Progenitor cell of endocrine pancreas (in vitro differentiated cells): ENCODE measurements at places on chromosomes 11 and 22.

GRCh38 chr22:16806401-16806800, 18.8 kb downstream of the XKR3 start:
- DNase-seq = no peak

- DNase-seq = no peak
These were observed 302.6 kb downstream of the KIRREL3 start for GRCh38 chr11:126697936-126698335.

GRCh38 chr11:97717922-97718321, 1302.8 kb upstream of the CNTN5 start:
- no peak for DNase-seq

DNA sequence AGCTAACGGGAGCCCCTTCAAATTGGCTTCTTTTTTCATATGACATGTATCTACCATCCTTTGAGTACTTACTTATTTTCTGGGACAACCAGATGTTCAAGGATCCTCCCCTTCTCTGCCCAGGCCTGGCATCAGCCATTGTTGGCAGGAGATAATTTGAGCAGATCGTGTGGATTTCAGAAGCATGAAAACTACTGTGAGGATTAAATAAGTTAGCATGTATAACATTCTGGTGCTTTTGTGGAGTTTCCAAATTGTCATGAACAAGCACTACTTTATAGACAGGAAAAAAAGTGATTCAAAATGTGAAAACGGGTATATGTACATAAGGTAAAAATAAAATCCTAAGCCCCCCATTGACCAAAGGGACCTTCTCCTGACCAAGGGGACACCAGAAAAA, 2.1 kb upstream of the NADSYN1 start:
- DNase-seq = no peak

- DNase-seq = no peak
These were observed 40.4 kb downstream of the SMIM38 start for GRCh38 chr11:69195824-69196782.

GRCh38 chr11:75925785-75926164, 110.8 kb downstream of the UVRAG start:
- DNase-seq = no peak

DNA sequence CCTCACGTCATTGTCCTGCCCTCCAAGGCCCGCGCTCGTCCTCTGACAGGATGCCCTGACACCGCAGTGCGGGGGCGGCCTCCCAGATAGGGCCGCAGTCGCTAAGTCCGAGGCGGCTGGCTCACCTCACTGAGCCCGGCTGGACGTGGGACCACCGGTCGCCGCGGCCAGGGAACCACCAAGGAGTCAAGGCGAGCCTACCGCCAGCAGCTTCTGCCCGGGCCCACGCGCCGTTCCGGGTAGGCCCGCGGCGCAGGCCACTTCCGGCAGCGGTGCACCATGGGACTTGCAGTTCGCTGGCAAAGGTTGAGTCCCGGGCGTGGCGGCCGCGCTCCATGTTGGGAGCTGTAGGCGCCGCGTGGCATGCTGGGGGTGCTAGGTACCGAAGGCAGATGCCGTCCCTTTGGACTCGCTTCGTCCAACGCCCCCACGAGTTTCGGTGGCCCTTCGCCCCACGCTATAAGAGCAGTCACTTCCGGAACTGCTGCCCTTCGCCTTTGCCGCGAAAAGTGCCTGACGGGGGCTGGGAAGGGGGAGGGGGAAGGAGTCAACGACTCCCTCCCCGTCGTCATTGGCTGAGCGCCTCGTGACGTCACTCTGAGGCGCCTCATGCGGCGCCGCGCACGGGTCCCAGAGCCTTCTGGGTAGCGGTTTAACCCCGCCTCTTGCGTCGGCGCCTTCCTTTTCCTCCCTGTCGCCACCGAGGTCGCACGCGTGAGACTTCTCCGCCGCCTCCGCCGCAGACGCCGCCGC, at the start of gene RPLP2:
Gene RPLP2, plus strand, starts transcription at position 681 of the 753 bp plus-strand sequence. CDS start 268 bp downstream, outside the sequence.
- DNase-seq = peak; percentile 91

DNA sequence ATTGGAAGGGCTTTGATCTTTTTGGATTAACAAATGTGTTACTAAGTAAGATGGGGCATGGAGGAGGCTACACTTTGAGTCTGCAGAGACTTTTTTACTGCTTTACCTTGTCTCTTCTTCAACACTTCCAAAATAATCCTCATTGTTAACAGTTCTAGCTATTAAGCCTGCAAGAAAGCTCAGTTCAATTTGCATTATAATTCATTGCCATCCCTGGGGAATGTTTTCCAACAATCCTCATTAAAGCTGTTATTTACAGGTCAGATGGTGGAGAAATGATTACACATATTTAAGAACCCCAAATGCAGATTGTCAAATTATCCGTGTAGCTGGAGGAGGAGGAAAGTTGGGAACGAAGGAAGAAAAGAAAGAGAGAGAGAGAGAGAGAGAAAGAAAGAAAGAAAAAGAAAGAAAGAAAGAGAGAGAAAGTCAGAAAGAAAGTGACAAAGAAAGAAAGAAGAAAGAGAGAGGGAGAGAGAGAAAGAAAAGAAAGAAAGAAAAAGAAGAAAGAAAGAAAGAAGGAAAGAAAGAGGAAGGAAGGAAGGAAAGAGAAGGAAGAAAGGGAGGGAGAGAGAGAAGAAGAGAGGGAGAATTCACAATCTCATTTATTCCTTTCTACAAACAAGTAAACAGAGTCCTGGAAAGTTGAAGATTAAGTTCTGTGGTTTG, 443.9 kb downstream of the INSC start:
- DNase-seq = no peak

DNA sequence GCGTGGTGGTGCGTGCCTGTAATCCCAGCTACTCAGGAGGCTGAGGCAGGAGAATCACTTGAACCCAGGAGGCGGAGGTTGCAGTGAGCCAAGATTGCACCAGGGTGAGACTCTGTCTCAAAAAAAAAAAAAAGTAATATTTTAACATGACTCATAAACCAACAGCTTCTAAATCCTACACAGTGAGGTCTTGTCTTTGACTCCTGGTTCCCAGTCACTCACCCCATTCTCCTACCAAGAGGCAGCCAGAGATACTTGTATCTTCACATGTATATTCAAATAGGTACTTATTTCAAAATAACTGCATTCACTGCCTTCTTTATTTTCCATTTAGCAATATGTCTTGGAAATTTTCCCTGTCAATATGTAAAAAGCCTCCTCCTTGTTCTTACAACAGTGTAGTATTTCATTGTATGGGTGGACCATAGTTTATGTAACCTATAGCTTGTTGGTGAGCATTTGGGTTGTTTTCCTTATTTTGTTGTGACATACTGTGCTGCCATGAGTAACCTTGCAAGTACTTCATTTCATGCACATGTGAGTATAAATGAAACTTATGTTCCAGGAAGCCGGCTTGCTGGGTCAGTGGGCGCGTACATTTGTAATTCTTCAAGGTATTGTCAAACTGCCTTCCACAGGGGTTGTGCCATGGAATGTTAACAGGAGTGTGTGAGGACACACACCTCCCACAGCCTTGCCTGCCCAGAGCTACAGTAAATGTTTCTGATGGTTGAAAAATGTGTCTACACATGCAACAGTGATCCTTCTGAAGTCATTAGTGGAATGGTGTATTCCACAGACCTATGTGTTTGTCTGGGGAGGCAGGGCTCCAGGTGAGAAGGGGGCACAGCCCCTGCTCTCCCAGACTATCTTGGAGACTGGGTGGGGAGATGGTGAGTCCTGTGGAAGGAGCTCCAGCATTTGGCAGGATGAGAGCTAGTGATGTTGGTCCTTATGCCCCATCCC, 47.9 kb downstream of the OSBP2 start:
- no peak for DNase-seq

GRCh38 chr22:47586038-47586437, 823.6 kb downstream of the TBC1D22A start:
- no peak for DNase-seq

DNA sequence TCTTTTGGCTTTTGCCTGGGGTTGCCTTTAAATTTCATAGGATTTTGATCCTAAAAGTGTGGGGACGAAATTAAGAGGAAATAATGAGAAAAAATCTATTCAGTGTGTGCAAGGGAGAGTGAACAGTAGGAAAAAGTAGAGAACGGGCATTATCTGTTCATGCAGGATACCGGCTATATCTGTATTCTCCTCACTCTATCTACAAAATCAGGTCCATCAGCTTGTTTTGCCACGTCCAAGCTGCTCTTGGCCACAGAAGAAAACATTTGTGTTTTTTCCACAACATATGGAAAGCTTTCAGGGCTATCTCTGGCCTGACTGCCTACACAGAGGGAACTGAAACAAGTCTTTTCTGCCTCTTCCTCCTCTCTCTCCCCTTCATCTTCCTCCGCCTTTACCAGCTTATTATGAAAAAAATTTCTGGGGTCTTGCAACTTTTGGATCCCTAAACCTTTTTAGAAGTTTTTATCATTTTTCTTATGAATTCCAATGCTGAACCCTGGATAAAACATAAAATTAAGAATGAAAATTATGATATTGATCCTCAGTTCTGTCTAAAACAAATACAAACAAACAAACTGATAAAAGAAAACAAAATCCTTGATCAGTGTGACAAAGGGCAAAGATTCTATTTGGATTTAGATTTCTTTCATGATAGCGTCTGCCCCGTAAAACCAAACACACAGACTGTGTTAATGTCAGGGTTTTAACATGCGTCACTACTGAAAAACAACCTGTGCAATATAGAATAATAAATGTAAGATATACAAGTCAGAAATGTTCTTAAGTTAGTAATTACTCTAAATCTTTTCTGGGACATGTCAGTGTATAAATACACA, 219.7 kb downstream of the CNTN5 start:
- DNase-seq = no peak

- no peak for DNase-seq
These were observed 73.4 kb upstream of the YWHAH start for GRCh38 chr22:31870890-31871289.

- no peak for DNase-seq
These were observed 501 bp upstream of the PTPN5 start for GRCh38 chr11:18791969-18792628.

GRCh38 chr11:46373787-46374740, 7.4 kb upstream of the MDK start:
- no peak for DNase-seq

- no peak for DNase-seq
These were observed 12.8 kb downstream of the DGCR2 start for GRCh38 chr22:19109198-19110063.

- no peak for DNase-seq
These were observed 166.8 kb downstream of the TEAD1 start for GRCh38 chr11:12840871-12841660.
